ENCODE measurements at places on chromosomes 16 and 17.

GRCh38 chr17:69466905-69467667 lies 52.6 kb downstream of the MAP2K6 start:
- no peak for DNase-seq

DNA sequence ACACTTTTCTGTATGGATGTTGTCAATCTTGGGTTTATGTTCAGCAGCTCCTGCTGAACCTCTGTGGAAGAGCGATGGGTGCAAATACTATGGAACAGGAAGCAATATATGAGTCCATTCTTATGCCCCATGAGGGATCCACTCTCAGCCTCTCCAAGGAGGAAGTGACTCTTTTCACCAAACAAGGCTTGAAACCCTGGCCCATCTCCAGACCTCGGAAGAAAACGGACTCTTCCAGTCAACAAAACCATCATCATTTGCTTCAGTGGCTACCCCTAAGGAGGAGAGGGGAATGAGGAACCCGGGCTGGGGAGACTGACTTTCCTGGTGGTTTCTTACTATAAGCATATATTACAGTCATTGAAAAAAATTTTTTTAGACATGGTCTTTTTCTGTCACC lies 206.2 kb downstream of the AXIN2 start:
- no peak for DNase-seq

GRCh38 chr17:44014133-44014436 lies 678 bp downstream of the TMEM101 start:
- DNase-seq = no peak

- DNase-seq = no peak
Measured at GRCh38 chr17:13883659-13884058, 185.6 kb upstream of the COX10 start.
